ENCODE measurements at places on chromosomes 16 and 17.

DNA sequence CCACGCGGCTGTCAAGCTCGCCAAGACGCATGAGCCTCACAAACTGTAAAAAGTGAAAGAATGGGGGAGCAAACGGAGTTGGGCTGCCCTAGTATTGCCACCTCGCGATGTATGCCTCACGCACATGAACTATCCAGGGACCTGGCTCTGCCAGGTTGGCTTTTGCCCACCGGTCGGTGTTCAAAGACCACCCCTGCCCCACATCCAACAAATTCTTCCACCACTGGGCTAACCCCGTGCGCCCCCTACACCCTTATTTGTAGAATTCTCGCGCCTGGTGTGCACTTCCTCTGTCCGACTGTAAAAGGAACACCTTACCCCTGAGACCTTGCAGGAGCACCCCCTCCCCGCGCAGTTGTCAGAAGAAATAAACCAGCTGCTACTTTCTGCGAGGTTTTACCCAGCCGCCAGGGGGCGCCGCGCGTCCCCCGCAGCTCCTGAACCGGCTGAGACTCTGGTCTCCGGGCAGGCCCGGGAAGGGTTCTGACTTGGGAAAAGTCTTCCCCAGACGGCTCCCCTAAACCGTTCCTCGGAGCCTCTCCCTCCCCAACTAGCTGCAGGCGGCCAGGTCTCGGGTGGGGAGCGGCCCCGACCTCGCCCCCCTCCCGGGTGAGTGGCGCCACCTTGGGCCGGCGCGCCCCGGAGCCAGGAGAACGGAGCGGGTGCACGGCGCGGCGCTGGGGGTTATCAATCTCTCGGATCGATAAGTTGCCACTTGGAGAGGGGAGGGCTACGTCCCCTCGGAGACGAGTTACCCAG lies 1.7 kb upstream of the ZNF423 start:
- no peak for DNase-seq

DNA sequence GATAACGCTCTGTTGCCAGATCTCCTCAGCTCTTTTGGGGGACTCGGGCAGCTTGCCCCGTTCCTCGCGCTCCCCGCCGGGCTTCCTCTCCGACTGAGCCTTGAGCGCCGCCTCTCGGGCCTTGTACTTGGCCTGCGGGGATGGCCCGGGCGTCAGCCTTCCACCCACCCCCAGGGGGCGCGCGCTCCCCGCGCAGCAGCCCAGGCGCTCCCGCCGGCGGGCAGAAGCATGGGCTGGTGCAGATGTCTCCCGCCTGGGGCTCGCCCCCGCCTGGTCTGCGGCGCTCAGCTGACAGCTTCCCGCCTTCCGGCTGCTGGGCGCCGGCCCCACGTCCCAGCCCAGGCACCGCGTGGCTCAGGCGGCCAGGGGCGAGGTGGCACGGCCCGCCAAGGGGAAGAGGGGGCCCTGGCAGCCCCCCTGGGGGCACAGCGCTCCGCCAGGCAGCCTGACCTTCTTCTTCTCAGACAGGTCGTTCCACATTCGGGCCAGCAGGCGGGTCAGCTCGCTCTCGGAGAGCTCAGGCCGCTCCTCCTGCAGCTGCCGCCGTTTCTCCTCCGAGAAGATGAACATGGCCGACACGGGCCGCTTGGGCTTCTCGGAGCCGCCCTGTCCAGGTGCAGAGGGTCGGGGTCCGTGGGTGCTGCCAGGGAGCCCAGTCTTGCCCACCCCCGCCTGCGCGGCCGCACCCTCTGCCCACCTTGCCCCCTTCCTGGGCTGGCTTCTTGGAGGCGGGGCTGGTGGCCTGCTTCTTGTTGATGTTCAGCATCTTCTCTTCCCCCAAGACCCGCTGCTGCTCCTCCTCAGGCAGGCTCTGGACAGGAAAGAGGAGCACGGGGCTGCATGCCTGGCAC lies 8.9 kb downstream of the UBTF start:
- DNase-seq, result no peak

GRCh38 chr17:62781831-62782251 lies 26.3 kb downstream of the MARCHF10 start:
- DNase-seq, result no peak

- no peak for DNase-seq
Observed at GRCh38 chr16:66300037-66300436, 66.5 kb upstream of the CDH5 start.

Data from left renal cortex interstitium (tissue), 4 donors.